ENCODE measurements at places on chromosomes 4 and X.

- H3K27ac ChIP-seq, result peak overlapping the region; percentile 99
- H3K36me3 ChIP-seq, result no peaks in the 10 kb centered on the region
- H3K4me3 ChIP-seq, result peak overlapping the region; percentile 97
- peaks cover 43% of the 10 kb centered on the region for H3K4me1 ChIP-seq
- no peaks in the 10 kb centered on the region for H3K27me3 ChIP-seq
Observed at GRCh38 chr4:15653864-15654592, 1.1 kb downstream of the FBXL5 start.

GRCh38 chr4:154366956-154367355 is 124.6 kb downstream of the DCHS2 start:
- peaks cover 16% of the 10 kb centered on the region for H3K27me3 ChIP-seq
- no peak overlapping the region for H3K27ac ChIP-seq
- H3K36me3 ChIP-seq, result no peaks in the 10 kb centered on the region
- H3K4me1 ChIP-seq, result no peaks in the 10 kb centered on the region

DNA sequence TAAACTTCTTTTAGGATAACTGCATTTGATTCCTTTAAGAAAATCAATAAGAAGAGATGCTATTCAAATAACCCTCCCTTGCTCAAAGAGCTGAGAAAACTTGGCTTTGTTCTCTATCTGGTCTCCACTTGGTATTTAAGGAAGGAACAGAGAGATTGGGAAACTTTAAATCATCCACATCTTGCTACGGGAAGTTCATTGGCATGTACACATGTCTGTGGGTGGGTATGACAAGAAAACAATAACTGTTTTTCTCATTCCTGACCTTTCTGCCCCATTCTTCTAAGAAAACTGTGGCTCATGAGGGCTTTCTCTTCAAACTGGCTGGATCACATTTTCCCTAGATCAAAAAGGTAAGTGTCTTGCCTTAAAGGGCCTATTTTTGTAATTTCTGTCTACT is 6.0 kb downstream of the SEL1L3 start:
- no peak for DNase-seq
- H3K36me3 ChIP-seq, result peaks cover 2% of the 10 kb centered on the region
- H3K4me1 ChIP-seq, result peaks cover 29% of the 10 kb centered on the region
- H3K27me3 ChIP-seq, result peaks cover 3% of the 10 kb centered on the region

GRCh38 chr4:62543002-62543401 is 1342.9 kb downstream of the ADGRL3 start:
- no peak for DNase-seq
- peaks cover 19% of the 10 kb centered on the region for H3K27me3 ChIP-seq
- H3K4me1 ChIP-seq, result no peaks in the 10 kb centered on the region

GRCh38 chrX:24241822-24242648 is 71.8 kb downstream of the SUPT20HL2 start:
- peak overlapping the region; percentile 75 for H3K27ac ChIP-seq
- H3K27me3 ChIP-seq, result no peaks in the 10 kb centered on the region
- DNase-seq, result no peak
- no peaks in the 10 kb centered on the region for H3K36me3 ChIP-seq

DNA sequence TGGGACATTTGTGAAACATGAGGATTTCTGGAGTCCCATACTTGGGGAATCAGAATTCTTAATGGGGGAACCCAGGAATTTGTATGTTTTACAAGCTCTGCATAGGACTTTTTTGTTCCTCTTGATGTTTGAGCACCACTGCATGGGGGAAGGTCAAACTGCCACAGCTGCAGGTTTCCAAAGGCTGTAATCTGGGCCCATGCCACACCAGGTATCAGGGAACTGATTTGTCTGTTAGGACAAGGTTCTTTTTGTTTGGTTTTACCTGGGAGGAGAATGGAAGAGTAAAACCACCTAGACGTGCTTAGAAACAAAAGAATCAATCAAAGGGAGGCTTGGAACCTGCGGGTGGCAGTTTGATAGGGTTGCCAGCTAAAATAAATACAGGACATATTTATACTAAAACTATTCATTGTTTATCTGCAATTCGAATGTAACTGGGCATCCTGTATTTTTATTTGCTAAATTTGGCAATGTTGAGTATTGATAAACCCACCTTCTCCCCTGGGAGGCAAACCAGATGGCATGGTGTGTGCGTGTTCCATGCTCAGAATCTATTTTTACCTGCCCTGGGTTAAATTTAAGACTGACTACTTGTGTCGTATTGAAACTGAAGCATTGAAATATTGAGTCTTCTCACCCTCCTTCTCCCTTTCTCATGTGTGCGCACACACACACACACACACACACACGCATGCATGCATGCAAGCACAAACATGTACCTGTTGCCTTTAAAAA is 63.7 kb downstream of the TMEM164 start:
- peak overlapping the region; percentile 92 for H3K27ac ChIP-seq
- no peaks in the 10 kb centered on the region for H3K27me3 ChIP-seq
- peaks cover 8% of the 10 kb centered on the region for H3K36me3 ChIP-seq
- no peak overlapping the region for H3K4me3 ChIP-seq
- peaks cover 29% of the 10 kb centered on the region for H3K4me1 ChIP-seq

- DNase-seq, result no peak
- no peak overlapping the region for H3K4me3 ChIP-seq
- H3K27ac ChIP-seq, result peak overlapping the region; percentile 59
- no peaks in the 10 kb centered on the region for H3K36me3 ChIP-seq
- H3K4me1 ChIP-seq, result peaks cover 10% of the 10 kb centered on the region
- H3K27me3 ChIP-seq, result no peaks in the 10 kb centered on the region
Observed at GRCh38 chr4:83115656-83116285, 1.2 kb upstream of the PLAC8 start.

GRCh38 chr4:113141901-113142346 is 92.5 kb downstream of the ANK2 start:
- no peaks in the 10 kb centered on the region for H3K36me3 ChIP-seq
- H3K27me3 ChIP-seq, result no peaks in the 10 kb centered on the region
- H3K27ac ChIP-seq, result peak overlapping the region; percentile 92
- H3K4me3 ChIP-seq, result no peak overlapping the region
- peaks cover 48% of the 10 kb centered on the region for H3K4me1 ChIP-seq

Data from progenitor cell of endocrine pancreas (in vitro differentiated cells).